ENCODE measurements at places on chromosomes 5 and 9.

GRCh38 chr9:13948037-13948436, 365.9 kb downstream of the NFIB start:
- DNase-seq = no peak

DNA sequence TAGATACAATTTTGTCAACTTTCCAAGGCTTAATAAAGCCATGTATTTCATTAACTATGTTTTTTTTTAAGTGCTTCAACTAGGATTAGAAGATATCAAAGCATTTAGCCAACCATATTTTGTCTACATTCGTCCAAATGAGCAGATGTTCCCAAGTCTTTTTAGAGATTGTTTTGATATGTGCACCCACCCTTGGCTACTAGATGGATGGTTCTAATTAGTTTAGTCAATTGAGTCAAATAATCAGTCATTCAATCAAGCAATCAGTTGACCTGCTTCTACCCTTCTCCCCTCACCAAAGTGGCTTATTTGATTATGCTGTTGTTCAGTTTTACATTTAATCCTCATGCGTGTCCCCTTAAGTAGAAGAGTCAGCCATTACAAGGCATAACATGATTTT, 319.5 kb upstream of the TNC start:
- DNase-seq = no peak

DNA sequence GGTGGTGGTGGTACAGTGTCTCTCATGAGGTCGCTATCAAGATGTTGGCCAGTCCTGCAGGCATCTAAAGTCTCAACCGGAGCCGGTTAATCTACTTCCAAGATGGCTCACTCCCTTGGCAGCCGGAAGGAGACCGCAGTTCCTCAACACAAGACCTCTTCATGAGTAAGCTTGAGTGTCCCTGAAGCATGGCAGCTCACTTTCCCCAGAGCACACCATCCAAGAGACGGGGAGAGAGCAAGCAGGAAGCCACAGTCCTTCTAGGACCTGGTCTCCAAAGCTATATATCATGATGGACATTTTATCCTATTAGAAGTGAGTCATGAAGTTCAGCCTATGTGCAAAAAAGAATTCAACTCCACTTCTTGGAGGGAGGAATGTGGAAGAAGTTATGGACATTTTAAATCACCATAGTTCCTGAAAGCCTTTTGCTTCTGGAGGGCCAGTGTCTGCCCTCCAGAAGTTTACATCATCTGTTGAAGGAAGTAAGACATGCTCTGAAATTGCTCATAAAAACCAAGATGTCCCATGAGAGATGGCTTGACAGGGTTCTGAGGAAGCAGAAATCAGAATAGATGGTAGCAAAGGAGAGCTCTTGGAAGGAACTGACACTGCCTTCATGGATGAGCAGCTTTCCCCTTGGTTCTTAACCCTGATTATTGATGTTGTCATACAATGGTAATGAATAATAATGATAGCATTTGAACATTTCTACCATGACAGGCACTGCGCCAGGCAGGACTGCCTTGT, 21.3 kb downstream of the GALNT10 start:
- no peak for DNase-seq

GRCh38 chr5:52375969-52376368, 411.7 kb upstream of the ITGA1 start:
- no peak for DNase-seq

DNA sequence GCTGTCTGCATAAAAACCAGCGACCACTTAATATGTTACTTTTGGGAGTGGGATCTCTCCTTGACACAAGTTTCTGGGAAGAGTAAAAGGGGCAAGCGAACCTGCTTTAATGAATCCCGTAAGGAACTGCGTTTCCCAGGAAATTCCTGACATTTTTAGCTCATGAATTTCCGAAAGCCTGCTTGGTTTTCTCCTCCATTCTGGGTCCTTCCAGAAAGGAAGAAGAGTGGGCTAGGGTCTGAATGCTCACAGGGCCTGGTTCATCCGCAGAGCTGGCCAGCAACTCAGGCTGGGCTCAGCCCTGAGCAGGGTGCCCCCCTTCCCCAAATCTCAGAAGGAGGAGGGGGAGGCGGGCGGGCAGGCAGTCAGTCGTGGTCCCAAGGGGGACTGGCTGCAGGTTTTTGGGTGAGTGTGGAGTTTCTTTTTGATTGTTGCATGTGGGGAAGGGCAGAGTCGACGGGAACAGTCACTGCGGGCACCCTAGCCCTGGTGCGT, 1.2 kb upstream of the PURA start:
- DNase-seq = no peak

- no peak for DNase-seq
Measured at GRCh38 chr5:144438237-144438636, 267.6 kb downstream of the KCTD16 start.

- no peak for DNase-seq
Measured at GRCh38 chr5:139645430-139645871, 2.7 kb upstream of the CXXC5 start.

GRCh38 chr5:157485340-157485739, 25.3 kb downstream of the NIPAL4 start:
- no peak for DNase-seq

- no peak for DNase-seq
Measured at GRCh38 chr9:130313103-130313858, 47.7 kb downstream of the HMCN2 start.

GRCh38 chr5:73655521-73656160, 29.6 kb downstream of the ARHGEF28 start:
- DNase-seq = no peak
